H54 (cell line): ENCODE measurements at places on chromosomes 16 and 17.

- DNase-seq: no peak
These were observed 9.4 kb downstream of the CYGB start for GRCh38 chr17:76528156-76528527.

- no peak for DNase-seq
These were observed 9.1 kb downstream of the SLC16A3 start for GRCh38 chr17:82237746-82238471.

GRCh38 chr17:57761887-57762286, 16.8 kb upstream of the CCDC182 start:
- DNase-seq: no peak

DNA sequence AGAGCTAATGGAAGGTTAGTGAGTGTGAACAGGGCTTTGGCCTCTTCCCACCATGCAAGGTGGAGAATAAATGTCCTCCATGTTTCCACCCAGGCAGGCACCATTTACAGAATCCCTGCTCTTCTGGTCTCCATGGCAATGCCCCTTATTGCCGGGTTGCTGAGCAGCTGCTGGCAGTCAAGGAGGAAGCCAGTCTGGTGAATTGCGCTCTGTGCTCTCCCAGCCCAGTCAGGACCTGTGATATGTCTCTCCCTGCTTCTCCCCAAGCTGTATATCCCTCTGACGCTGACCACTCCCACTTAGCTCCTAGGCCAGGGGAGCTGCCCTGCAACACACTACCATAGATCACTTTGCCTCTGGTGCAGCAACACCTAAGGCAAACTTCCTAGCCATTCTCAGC, 402.1 kb upstream of the ERCC4 start:
- no peak for DNase-seq

- no peak for DNase-seq
These were observed 39.7 kb upstream of the MEAK7 start for GRCh38 chr16:84544031-84544773.

- no peak for DNase-seq
These were observed 279.8 kb downstream of the UTP18 start for GRCh38 chr17:51540151-51540550.

- DNase-seq: no peak
These were observed 8.4 kb downstream of the CHST6 start for GRCh38 chr16:75486676-75487313.

GRCh38 chr17:61749823-61750404, 113.4 kb downstream of the BRIP1 start:
- no peak for DNase-seq

DNA sequence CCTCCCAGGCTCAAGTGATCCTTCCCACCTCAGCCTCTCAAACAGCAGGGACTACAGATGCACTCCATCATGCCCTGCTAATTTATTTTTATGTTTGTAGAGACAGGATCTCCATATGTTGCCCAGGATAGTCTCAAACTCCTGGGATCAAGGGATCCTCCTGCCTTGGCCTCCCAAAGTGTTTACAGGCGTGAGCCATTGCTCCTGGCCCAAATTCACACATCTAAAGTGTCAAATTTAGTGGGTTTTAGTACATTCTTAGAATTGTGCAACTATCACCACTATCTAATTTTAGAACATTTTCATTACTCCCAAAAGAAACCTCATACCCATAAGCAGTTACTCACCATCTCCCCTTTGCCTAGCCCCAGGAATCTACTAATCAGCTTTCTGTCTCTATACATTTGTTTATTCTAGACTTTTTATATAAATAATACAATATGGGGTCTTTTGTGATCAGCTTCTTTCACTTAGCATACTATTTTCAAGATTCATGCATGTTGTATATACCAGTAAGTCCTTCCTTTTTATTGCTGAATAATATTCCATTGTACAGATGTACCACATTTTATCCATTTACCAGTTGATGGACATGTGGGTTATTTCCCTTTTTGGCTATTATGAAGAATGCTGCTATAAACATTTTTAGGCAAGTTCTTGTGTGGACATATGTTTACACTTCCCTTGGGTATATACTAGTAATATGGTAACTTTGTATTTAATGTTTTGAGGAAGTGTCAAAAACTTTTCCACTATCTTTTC, 25.1 kb upstream of the ITGA2B start:
- DNase-seq: no peak

GRCh38 chr16:30615358-30616091, 5.3 kb upstream of the ZNF689 start:
- DNase-seq: no peak

GRCh38 chr17:72334205-72334604, 213.4 kb downstream of the SOX9 start:
- no peak for DNase-seq

DNA sequence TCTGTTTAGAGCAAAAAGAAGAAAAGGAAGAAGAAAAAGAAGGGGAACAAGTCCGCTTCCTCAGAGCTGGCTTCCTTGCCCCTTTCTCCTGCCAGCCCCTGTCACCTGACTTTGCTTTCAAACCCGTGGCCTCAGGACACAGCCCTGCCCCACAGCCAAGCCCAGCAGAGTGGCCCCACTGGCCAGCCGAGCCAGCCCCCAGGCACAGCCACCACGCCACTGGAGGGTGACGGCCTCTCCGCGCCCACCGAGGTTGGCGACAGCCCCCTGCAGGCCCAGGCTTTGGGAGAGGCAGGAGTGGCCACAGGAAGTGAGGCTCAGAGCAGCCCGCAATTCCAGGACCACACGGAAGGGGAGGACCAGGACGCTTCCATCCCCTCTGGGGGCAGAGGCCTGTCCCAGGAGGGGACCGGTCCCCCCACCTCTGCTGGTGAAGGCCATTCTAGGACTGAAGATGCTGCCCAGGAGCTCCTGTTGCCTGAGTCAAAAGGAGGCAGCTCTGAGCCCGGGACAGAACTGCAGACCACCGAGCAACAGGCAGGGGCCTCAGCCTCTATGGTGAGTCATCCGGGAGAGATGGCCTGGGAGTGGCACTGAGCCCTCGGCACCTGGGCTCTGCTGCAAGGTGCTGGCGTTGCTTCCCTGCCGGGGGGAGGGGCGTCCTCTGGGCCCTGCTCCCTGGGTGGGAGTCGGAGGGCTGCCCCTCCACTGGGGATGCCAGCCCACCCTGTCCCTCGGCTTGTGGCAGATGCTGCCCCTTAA, 27.3 kb downstream of the RNF213 start:
- DNase-seq: no peak
